SJSA1 (cell line): ENCODE measurements at places on chromosomes 4 and X.

DNA sequence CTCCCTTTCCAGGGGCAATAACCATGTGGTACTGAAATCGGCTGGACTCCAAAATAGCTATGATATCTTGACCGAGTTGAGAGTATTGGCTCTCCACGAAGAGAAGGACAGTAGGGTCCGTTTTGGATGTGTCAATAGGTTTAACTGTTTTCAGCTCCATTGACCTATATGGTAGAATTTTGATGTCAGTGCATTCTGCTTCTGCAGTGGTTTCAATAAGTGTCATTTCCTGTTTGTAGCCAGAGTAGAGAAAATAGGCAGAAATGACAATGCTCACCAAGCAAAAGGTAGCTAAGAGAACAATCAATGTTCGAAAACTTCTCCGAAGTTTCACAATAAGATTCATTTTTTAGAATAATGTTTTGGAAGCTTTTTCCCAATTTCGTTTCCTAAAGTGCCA, 36.7 kb downstream of the NDST4 start:
- no peak for DNase-seq

DNA sequence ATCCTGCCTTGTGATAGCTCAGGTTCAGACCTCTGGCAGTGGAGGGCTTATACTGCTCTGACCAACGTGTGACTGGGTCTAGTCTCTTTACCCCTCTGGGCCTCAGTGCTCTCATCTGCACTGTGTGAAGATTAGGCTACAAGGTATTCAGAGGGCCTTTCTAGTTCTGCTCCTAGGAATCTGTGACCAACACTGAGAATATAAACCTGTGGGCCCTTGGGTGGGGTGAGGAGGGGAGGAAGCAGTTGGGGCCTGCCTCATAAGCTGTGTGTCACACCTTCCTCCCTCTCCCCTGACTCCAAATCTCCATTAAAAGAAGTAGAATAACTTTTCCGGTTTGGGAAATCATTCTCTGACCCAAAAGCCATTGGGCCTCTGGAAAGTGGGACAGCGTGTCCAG, 66.3 kb upstream of the MSN start:
- no peak for DNase-seq

DNA sequence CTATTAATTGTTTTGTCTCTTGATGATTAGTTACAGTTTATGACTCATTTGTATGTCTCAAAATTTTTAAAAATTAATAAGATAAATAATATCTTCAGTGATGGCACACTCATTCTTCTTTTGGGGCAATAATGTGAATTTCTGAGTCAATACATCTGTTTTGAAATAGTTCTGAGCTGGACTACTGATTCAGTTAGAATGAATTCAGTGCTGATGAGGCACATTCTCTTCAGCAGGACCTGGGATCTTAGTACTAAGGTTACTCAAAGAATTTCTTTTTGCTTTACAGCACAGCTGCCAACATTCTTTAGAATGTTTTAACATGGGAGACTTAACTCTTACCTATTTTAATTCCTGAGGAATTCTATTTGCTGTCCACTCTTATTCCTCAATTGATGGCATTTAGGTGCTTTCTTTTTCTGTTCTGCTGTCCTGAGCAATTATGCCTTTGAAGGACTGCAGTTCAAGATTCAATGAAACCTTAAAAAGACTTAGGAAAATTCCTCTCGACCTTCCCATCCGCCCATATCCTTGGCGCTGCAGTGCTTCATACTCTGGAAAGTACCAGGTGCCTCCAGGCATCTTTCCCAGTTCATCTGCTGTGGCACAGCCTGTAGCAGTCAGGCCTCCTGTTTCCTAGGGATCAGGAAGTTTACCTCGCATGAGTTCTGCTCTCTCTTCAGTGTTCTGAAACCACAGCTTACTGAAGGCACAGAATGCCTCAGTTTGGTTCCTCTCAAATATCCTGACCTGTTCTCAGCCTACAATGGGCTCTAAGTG, 213.7 kb downstream of the FSTL5 start:
- no peak for DNase-seq

- no peak for DNase-seq
Observed at GRCh38 chr4:99574530-99575324, at the start of gene MTTP. MTTP (plus strand) TSS chr4:99574824; CDS start chr4:99574910, 86 bp downstream.

DNA sequence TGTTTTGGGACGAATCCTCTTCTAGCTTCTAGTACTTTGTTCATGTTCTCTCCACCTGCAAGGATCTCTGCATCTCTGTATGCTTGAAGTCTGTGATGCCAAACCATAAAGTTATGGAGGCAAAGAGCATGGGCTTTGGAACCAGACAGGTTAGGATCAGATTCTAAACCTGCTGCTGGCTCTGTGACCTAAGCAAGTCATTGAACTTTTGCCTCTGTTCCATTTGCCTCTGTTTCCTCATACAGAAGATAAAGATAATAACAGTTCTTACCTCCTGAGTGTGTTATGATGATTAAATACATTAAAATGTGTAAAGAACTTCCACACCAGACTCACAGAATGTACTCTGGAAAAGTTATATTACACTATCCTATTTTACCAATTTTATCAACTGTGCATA, 41.5 kb upstream of the RELL1 start:
- DNase-seq: no peak

- DNase-seq: no peak
Observed at GRCh38 chr4:129164243-129164642, 68.3 kb downstream of the C4orf33 start.

DNA sequence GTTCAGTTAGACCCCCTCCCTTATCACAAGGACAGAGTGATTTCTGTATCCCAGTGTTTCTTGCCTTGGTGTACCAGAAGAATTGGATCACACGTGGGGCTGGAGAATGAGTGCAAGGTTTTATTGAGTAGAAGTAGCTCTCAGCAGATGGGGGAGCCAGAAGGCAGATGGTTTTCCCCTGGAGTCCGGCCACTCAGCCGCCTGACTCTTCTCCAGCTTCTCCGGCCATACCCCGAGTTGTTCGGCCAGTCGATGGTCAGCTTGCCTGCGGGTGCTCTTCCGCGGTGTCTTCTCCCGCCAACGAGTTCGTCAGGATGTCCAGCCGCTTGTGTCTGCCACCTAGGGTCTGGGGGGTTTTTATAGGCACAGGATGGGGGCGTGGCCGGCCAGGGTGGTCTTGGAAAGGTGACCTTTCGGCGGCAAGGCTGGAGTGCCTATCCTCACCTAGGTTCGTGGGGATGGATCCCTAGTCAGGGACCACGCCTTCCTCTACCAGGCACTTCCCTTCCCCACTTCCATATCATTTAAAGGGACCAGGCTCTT, 14.5 kb downstream of the GAB1 start:
- DNase-seq: no peak

GRCh38 chrX:66680451-66680850, 41.6 kb upstream of the EDA2R start:
- peak; percentile 20 for DNase-seq

DNA sequence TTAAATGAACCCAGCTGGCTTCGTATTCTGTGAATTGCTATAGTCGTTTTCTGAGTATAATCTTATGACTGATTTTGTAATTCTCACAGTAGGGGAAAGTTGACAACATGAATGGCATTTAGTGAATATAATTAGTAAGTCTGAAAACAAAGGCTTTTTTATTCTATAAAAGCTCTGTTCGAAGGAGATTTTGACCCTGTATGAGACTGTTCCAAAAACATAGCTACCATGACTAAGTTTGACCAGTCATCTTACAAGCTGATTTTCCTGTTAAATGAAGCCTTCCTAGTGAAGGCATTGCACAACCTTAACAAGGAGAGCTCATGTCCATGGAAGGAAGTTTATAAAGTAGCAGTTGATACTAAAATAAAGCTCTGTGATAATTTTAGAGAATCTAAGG, 242.3 kb downstream of the RPA4 start:
- no peak for DNase-seq

DNA sequence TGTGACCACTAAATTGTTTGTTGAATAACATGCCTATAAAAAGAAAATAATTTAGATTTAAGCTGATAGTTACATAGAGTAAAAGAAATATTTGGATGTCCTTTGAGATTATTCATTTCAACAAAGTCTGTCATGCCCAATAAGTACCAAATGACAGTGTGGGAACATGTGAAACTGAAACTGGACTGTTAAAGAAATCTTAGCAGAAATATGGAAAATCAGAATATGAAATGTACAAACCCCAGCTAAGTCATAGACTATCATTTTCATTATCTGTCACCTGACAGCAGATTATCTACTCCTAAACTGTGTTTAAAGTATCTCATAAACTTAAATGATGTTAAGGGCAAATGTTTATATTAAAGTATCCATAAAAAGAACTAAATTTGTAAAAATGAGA, 437.8 kb upstream of the FAM241A start:
- no peak for DNase-seq

- no peak for DNase-seq
Observed at GRCh38 chr4:10239982-10240654, 123.5 kb upstream of the WDR1 start.

DNA sequence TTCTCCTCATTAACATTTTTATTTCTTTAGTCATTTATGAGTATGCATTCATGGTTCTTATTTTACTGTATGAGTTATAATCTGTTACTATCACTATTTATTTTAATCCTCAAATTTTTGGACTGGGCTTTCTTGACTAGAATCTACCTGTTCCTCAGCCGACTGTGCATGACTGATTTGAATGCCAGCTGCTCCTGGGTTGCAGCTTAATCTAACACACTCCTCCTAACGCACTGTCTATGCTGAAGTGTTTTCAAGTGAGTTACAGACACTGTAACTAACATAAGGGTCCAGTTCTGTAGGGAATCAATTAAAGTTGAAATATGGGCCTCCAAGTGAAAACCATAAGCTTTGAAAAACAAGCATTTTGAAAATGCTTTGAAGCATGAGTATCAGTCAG, 137.4 kb upstream of the ARSJ start:
- no peak for DNase-seq

DNA sequence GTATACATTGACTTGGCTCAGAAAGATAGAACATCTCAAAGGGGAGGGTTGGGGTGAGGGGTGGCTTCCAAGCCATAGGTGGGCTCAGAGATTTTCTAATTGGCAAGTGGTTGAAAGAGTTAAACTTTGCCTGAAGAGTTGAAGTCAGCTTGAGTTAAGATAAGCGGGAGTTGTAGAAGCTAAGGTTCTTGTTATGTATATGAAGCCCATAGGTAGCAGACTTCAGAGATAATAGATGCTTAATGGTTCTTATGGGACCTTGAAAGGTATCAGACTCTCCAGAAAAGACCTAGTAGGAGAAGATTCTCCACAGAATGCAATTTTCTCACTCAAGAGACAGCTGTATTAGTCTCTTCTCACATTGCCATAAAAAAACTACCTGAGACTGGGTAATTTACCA, 599.1 kb upstream of the CPEB2 start:
- DNase-seq: no peak

DNA sequence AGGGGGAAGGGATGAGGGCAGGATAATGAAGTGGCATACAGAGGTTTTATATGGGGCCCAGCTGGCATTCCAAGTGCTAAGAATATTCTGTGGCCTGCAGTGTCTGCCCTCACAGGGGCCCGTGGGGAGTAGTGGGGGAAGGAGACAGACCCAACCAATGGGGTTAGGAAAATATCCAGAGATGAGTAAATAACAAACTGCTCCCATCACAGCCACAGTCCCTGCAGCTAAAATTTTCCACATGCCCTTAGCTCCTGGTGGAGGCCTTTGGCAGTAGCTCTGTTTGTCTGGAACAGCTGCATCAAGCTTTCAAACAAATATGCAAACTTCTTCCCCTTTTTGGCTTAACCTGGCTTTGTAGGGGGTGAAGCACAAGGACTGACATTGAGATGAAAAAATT, 3.1 kb downstream of the SRPX2 start:
- no peak for DNase-seq

DNA sequence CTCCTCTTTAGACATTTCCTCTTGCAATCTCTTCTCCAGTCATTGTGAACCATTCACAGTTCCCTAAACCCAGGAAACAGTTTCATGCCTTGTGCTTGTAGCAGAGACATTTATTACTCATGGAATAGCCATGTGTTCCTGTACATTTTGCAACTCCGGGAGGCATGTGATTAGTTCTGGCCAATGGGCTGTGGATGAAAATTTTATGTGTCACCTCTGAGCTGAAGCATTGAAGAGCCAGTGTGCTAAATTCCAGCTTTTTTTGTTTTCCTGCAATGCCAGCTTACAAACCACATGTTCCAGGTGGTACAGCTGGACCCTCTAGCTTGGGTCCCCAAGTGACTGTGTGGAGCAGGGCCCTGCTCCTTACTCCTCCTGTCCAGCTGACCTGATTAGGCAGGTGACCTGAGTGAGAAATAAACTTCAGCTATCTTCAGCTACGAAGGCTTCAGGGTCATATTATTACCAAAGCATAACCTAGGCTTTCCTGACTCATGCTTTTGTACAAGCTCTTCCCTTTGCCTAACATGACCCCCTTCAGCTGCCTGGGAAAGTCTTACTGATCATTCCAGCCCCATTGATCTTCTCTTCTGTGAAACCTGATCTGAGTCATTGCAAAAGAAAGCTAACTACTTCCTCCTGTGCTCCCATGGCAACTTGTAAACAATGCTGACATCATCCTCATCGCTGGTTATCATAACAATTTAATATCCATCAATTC, 200.4 kb downstream of the PTTG2 start:
- no peak for DNase-seq

DNA sequence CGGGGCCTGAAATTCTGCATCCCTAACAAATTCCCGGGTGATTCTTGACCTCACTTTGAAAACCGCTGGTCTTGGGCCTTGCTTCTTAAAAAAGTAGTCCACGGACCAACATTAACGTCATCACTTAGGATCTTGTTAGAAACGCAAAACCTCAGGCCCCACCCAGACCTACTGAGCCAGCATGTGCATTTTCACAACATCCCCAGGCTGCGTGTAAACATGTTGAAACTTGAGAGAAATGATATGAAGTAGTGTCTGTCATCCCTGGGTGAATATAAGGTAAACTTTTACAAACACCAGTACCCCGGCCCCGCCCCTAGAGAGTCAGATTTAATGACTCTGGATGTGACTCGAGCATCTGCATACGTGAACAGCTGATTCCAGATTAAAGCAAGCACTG, 33.7 kb downstream of the SORBS2 start:
- DNase-seq: no peak

- no peak for DNase-seq
Observed at GRCh38 chr4:10524196-10524833, 67.1 kb upstream of the ZNF518B start.

DNA sequence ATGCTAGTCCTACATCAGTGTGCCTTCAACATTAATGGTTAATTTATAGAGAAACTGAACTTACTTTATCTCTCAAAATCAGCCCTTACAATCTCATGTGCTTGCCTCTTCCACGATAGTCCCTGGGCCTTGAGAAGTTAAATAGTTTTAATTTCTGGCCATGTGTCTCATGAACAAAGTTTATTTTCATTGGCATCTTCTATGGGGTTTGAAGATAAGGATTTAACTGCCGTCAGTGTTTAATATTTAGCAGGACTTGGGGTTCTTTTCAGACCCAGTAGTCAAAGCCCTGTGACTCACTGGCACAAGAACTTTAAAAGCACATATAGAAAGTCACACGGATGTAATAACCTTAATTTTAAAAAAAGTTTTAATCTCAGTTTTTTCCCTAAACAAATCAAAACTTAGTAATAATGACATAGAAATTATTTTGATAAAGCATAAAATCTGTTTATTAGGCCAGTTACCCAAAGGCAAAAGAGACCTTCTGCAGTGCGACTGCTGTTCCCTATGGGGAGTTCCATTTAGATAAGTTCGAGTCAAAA, 10.1 kb upstream of the MPP1 start:
- DNase-seq: no peak
